ENCODE measurements at places on chromosomes 11 and 22.

DNA sequence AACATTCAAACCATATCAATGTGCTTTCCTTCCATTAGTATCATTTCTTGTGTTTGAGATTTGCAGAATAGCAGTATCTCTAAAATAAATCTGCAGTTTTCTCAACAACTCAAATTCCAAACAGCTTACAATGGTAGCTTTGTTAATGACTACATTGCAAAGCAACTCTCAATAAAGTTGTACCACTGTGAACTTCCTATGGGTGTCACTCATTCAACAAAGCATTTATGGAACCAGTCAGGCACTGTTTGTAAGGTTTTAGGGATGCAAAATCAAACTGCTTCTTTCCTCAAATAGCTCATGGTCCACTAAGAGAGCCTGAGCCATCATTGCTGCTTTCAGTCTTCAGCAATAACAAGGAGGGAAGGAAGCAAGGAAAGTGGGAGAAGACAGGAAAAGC lies 91.0 kb downstream of the CCDC83 start:
- no peak for DNase-seq

GRCh38 chr11:108565653-108566052 lies 27.9 kb downstream of the EXPH5 start:
- DNase-seq: no peak

- DNase-seq: no peak
Measured at GRCh38 chr11:102289592-102289991, 27.7 kb upstream of the BIRC3 start.

GRCh38 chr11:70910835-70911234 lies 341.5 kb downstream of the SHANK2 start:
- no peak for DNase-seq

GRCh38 chr22:42786606-42787356 lies 66.1 kb upstream of the A4GALT start:
- no peak for DNase-seq

DNA sequence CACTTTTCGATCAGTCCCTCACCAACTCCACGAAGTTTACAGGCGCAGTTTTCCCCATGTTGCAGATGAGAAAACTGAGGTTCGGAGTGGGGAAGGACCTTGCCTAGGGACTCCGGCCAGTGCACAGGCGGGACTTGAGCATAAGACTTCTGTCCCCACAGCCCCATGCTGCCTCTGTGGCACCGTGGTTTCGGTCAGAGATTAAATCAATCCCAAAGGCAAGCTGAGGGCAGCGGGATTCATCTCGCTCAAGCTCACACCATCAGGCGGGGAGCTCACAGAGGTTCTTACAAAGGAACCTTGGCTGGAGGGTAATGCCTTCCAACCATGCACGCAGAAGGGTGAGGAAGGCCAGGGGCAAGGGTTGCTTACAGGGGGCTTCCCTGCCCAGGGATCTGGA lies 115.5 kb downstream of the PHF21B start:
- DNase-seq: no peak

DNA sequence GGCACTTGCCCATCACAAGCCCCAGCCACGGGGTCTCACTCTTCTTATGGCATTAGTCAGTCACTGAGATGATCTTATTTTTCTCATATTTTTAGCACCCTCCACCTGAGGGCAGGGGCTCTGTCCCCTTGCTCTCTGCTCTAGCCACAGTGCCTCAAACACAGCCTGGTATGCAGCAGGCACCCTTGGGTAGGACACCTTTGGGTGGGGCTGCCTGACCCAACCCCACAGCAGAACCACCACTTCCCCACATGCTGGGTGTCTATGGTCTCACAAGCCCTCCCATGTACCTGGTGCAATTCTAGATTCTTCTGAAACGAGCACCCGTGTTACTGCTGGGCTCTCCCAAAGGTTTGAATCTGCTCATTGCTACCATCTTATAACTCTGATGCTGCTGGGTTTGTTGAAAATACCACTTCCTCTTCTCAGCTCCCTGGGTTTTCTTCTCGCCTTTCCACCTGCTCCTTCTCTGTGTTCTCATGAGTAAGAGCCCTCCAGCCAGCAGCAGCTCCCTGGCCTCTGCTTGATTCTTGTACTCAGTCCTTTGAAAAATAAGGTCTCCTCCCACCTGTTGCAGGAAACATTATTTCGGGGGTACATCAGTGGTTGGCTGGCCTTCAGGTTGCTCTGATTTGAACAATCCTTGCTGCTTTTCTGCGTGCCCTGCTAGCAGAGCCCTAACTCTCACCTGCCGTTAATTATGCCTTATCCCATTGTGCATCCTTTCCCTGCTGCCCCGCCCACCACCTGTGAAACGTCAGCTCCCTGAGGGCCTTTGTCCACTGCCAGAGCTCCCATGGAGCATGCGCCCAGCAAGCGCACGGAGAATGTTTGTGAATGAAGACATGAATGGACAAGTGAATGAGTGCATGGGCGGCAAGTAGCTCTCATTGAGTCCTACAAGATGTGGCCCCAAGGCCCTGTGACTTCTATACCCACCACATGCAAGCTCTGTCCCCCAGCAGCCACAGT lies 1181.6 kb downstream of the TBC1D22A start:
- DNase-seq: no peak

DNA sequence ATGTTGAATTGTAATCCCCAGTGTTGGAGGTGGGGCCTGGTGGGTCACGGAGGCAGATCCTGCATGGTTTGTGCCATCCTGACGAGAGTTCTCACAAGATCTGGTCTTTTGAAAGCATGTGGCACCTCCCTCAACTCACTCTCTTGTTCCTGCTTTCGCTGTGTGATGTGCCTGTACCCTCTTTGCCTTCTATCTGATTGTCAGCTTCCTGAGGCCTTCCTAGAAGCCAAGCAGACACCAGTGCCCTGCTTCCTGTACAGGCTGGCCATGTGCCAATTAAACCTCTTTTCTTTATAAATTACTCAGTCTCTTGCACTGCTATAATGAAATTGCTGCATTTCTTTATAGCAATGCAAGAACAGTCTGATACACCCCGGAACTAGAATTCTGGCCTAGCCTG lies 13.1 kb downstream of the PTPN5 start:
- no peak for DNase-seq

- no peak for DNase-seq
Measured at GRCh38 chr22:37032134-37032534, 12.6 kb downstream of the MPST start.

DNA sequence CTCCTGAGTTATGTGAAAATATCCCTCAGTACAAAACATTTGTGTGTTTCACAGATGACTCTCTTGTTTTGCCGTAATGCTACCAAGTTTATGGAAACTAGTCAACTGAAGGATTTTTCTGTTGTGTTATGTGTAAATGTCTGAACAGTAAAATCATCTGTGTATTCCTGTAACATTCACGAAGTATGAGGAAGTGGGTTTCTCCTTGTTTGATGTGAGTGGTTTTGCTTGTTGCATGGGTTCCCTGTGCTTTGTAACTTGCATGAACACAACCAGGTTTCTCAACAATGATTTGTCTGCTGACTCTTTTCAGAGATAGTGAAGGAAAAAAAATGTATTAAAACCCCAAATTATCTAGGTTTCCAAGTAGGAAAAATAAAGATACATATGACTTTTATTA lies 138.1 kb downstream of the PGR start:
- DNase-seq: no peak

DNA sequence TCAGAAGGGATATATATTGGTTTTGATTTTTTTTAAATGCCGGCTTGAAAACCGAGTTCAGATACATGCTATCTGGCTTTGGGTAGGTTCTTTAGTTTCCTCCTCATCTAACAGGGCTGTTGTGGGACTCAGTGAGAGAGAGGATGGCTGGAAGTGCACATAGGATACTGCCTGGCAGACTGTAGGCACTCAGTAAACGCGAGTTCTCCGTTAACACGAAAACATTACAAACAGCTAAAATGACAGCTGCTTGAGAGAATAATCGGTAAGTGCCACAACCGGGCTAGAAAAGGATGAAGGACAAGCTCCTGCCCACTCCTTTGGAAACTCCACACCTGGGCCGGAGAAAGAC lies 369 bp downstream of the XRRA1 start:
- peak; percentile 14 for DNase-seq

DNA sequence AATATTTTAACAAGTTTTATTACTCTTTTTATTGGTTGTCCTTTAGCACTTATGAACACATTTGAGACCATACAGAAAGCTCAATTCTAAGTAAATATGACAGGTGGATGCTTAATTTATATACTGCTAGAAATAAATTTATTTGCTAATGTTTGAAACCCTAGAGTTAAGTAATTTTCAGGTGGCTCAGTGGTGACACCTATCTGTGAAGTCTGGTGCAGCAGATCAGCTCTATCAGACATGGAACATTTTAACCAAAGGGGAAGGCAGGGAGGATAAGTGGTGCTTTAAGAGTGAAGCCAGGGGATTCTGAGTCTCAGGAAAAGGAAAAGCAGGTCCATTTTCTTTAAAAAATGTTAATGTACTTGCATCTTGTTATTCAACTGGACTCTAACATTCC lies 175.8 kb downstream of the DSCAML1 start:
- peak; percentile 28 for DNase-seq

- no peak for DNase-seq
Measured at GRCh38 chr11:46969379-46969778, 32.8 kb downstream of the CSTPP1 start.

GRCh38 chr22:36540867-36541642 lies 12.1 kb upstream of the EIF3D start:
- DNase-seq: no peak

GRCh38 chr11:8676458-8676857 lies 6.0 kb downstream of the TRIM66 start:
- DNase-seq: no peak

DNA sequence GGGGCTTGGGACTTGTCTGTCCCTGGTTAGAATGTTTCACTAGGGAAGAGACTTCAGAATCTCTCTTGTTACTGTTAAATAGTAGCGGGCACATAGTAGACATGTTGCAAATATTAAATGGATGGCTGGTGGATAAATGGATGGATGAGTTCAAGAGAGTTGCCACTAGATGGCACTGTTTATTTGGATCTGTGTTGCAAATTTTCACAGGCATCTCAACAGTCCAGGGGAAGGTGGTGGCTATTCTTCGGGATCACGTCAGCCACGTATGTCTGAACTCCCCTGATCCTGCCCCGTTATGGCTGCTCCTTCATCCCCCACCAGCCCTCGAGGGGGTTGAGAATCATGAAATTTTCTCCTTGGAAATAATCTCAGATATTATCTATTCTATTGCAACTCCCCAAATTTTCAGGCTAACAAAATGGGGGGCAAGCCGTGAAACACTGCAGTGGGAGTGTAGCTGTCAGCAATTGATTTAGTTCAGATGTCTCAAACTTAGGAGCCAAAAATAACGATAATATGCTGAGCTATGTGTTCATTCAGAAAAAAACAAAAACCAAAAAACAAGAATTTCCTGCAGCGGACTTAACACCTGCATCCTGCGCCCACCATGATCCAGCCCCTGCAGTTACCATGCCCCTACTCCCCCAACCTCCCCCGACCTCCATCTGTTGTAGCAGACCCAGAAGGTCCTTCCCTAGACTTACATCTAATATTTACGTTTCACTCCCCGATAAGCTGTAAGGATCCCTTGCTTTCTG lies 29.1 kb upstream of the BIRC3 start:
- peak; percentile 83 for DNase-seq

- DNase-seq: no peak
Measured at GRCh38 chr22:40806711-40807110, 12.4 kb downstream of the SLC25A17 start.

DNA sequence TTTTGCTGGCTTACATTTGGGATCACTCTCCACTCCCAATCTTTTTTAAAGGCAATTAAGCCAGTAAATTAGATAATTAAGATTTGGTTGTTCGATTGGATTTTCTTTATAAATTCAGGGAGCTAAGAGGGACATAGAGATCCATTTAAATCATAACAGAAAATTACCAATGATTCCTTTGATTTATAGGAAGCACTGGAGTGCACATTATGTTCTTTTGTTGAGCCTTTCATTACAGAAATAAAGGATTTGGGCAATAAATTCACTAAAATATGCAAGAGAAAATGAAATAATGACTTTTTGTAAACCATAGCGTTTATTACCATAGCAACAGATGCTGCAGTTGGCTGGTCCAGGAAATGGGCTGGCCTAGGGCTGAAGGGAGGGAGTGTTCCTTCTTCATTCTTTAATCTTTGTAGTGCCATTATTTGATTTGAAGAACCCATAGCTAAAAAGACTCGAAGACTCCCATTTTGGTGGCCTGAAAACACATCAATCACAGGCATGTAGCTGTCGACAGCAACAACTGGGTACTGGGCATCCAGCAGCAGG lies 73.0 kb downstream of the C2CD3 start:
- no peak for DNase-seq

DNA sequence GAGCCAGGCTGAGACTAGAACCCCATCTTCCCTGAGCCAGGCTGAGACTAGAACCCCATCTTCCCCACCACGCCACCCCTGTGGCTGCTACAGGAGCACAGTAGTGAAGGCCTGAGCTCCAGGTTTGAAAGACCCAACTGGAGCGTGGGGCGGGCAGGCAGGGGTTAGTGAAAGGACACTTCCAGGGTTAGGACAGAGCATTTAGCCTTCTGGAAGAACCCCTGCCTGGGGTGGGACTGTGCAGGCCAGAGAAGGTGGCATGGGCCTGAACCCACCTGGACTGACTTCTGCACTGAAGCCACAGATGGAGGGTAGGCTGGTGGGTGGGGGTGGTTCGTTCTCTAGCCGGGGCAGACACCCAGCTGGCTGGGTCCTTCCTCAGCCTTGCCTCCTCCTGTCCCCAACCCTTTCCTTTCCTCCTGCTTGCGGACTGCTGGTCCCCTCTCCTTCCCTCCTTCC lies 24.1 kb downstream of the SUN2 start:
- no peak for DNase-seq

GRCh38 chr11:127950162-127950561 lies 637.2 kb downstream of the ETS1 start:
- DNase-seq: no peak

DNA sequence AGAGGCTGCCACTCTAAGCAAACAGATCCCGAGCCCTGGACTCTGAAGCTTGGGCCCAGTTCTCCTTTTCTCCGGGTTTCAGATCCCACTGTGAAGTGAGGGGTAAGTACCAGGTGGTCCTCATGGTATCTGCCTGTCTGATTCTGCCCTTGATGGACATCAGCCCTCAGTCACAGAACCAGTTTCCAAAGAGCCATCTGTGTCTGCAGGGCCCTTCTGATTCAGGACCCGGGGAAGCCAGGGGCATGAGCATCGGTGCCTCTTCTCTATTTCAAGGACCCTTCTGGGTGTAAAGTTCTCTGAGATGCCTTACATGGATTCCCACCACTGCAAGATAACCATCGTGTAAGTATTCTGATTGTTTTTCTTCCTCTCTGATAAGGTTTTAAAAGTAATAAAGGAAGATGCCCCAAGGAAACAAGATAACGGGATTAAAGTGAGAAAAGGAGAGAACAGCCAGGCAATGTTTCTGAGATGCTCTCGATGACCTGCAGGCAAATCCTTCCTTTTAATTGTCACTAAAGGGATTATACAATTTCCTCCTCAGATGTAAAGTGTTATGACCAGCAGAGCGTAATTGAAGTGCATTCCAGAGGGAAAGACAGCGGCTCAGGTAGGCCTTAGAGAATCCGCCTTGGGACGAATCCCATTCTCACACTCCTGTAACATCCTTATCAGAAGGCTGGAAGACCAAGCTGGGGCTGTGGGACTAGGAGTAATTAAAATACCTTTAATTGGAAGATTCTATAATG lies 924.3 kb downstream of the TBC1D22A start:
- no peak for DNase-seq

Measured in fibroblast of mammary gland (primary cell).